Nephron progenitor cell (in vitro differentiated cells): ENCODE measurements at places on chromosomes 5 and 9.

DNA sequence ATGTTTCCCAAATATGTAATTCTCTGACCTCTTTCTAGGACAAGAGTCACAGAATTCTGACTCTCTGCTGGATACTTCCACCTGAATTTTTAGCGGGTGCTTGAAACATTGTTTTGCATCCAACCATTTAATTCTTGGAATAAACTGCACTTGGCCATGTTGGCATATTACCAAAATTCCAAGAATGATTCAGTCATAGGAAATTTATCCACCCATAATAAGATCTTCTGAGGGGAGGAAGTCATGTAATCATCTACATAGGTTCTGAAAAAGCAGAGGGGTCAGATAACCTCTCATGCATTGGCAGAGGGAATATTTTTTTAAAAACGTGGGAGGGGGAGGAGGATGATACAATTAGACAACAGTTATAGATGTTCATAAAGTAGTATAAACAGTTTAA lies 156.9 kb downstream of the PAM start:
- no peak for DNase-seq

DNA sequence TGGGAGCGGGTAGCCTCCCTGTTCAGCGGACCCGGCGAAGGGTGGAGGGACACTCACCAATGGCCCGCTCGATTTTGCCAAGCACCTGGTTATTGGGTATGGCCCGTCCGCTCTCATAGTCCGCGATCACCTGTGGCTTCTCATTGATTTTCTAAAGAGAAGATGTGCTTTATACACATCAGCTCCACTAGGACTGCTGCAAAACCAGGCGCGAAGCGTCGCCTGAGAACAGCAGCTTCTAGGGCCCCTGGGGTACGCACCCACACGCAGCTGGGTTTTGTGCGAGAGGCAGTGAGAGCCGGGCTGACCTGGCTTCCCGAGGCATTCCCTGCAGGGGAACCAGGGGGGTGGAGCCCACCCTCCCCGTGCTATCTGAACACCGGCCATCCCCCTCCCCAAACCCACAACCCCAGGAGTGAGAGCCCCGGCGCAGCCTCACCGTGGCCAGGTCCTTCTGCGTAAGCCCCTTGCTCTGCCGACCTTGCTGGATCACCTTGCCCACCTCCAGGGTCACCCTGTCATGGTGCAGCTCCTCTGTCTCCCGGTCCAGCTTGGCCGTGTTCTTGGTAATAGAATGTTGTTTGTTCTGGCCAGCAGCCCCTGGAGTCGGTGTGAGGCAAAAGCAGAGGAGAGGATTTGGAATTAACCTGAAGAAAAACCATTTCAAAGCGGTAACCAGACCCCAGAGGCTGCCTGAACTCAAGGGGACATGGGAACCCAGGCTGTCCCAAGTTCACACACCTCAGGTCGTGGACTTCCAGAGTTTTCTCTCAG lies 3.1 kb downstream of the EDF1 start:
- no peak for DNase-seq

- DNase-seq, result no peak
Measured at GRCh38 chr9:16105168-16106020, 552.6 kb downstream of the CCDC171 start.

DNA sequence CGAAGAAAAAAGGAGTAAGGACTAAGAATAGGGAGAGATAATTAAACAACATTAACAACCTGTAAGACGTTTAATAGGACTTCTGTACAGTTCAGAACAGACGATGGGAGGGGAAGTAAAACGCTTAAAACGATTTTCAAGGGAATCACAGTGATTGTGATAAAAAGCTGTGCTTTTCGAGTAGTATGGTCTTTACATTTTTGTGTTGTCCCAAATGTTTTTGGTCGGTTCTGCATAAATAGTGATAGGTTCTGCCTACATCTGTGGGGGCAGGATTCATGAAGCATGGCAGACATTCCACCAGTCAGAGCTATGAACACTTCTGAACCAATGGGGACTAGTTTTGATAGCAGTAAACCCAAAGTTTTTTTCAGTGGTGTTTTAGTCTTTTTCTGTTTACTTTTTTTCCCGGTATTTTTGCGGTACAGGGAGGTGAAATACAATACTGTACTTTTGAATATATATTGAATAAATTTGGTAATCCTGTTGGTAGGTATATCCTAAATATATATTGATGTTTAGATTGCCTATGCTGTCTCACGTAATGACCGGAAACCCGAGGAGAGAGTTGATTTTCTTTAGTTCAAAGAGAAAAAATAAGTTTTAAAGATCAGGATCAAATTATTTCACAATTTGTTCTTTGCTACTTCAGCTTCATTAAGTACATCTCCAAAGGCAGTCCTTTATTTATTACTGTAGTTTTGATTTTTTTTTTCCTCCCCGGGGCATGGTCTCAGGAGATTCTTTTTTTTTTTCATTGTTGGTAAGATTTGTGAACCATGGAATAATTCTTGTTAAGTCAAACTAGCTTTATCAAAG lies 1.3 kb downstream of the ERBIN start:
- DNase-seq, result peak; percentile 15

DNA sequence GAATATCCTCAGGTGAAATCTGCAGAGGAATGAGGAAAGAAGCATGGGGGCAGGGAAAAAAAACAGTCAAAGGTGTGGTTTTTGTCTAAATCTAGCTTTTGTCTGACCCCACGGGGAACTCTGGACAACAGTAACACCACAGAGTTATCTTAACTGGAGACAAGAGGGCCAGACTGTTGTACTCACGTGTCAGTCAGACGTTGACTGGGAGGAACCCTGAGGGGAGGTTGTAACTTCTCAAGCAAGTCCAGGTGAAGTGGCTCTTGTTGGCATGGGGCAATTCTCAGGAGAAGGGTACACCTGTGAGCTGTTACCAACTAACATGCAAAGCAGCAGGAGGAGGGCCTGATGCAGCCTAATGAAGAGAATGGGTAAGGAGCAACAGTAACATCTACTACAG lies 44.1 kb upstream of the SHISAL2B start:
- no peak for DNase-seq

GRCh38 chr5:1910861-1911772 lies 28.4 kb upstream of the IRX4 start:
- no peak for DNase-seq

- DNase-seq, result peak; percentile 33
Measured at GRCh38 chr9:33158843-33159776, 8.0 kb downstream of the B4GALT1 start.

- DNase-seq, result no peak
Measured at GRCh38 chr9:136373300-136374182, at the start of gene CARD9. Gene CARD9 (minus strand): TSS chr9:136373669. CDS start chr9:136372078, 1,591 bp downstream.

GRCh38 chr9:101495810-101496209 lies 37.8 kb upstream of the RNF20 start:
- no peak for DNase-seq

DNA sequence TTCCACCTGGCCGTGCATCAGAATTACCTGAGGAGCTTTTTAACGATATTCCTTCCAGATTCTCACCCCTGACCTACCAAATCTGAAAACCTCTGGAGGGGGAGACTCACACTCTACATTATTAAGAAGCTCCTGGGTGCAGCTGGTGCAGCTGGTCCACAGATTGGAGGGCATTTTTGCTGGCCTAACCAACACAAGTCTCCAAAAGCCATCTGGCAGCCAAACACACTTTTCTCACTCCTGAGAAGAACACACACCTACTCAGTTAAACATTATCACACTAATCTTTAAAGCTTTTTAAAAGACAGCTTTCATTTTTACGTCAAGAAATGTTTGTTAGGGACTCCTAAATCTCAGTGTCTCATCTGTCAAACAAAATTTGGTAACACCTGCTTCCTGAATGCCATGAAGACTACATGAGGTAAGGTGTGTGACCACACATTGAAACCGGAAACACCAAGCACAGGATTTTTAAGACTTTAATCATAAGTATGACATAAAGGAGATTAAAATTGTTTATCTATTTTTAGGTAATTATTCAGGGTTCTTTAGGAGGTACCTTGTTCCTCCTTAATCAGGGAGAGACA lies 14.2 kb upstream of the PTPN3 start:
- no peak for DNase-seq

DNA sequence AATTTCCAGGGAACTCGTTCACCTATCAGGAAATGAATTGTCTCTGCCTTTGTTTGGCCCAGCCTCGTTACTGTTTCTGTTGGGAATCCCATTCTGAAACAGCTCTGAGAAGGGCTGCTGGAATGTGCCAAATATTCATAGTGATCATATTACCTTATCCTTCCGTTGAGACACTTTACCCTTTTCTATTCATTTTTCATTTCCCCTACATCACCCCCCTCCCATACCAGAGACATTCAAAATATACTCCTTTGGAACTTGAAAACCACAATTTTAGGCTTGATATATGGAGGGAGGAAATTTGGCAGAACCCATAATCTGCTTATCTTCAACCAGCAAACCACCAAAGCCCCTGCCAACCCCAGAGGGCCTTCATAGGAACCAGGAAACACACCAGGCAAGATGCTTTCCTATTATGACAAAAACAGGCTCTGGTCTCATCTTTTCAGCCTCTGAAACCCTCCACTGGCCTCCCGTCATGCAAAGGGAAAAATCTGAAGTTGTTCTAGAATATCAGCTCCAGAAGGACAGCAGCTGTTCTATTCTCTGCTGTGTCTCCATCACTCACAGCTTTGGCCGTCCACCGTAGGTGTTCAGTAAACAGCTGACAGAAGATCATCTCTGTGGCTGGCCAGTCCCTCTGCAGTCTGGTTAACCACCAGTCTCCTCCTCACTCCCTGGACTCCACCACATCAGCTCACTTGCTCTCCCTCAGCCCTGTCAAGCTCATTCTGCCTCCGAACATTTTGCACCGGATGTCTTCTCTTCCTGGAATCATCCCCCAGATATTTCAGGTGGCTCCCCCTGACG lies 217.2 kb upstream of the WWC1 start:
- DNase-seq, result no peak

- no peak for DNase-seq
Measured at GRCh38 chr5:38070304-38070950, 187.9 kb upstream of the EGFLAM start.

DNA sequence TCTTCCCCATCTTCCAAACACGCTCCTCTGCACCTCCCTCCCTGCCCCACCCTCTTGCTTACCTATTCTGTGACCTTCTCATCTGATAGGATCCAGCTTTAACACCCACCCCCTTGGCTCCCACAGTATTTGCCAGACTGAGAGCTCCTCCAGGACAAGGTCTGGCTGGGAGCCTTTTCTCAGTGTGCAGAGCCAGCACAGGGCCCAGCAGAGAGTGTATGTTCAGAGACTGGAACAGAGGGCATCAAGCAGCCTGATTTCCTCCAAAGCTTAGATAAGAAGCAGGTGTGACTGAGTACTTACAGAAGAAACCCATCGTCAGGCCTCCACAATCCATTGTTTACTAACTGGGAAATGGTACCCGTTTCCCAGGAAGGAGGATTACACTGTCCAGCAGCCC lies 26.6 kb downstream of the LHX6 start:
- DNase-seq, result no peak

DNA sequence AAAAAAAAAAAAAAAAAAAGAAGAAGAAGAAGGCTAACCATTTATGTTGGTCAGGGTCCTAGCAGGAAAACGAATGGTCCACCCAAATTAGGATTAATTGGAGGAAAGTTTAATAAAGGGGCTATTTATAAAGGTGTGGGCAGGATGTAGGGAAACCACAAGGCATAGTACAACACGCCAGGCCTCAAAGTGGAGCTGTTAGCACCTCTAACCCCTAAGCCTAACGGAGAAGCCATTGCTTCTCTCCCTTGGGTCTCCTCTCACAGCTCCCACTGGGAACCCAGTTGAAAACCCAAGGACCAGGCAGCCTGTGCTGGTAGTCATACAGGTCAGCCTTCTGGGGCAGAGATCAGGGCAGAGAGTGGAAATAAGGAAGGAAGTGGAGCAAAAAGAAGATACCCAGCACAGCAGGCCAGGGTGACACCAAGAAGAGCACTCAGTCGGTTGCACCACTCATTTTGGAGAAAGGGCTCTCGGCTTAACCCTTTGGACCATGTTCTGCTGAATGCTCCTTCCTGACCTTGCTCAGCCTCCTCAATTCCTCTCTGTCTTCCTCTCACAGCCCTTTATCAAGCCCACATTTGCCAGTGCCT lies 8.8 kb upstream of the GLIPR2 start:
- no peak for DNase-seq

DNA sequence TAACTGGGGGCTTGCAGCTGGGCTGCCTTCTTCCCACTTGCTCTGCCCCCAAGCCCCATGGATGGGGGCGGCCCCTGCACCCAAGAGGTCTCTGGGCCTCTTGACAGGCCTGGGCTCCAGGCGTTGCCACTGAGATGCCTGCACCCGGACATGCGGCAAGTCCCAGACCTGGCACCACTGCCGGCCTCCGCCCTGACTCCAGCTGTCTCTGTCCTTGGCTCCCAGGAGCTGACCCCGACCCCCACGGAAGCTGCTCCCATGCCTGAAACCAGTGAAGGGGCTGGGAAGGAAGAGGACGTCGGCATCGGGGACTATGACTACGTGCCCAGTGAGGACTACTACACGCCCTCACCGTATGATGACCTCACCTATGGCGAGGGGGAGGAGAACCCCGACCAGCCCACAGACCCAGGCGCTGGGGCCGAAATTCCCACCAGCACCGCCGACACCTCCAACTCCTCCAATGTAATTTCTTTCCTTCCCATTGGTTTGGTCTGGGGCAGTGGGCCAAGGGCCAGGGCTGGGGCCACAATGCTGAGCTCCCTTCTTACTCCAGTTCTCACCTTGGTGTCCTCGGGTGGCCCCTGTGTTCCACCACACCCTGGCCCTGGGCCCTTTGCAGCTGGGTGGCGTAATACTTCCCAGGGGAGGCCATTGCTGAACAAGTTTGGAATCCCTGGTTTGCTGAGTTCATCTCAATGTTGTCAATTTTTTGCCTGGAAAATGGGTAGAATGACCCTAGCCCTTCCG lies 88.6 kb downstream of the COL5A1 start:
- no peak for DNase-seq

GRCh38 chr9:16884952-16885513 lies 14.6 kb upstream of the BNC2 start:
- DNase-seq, result no peak

DNA sequence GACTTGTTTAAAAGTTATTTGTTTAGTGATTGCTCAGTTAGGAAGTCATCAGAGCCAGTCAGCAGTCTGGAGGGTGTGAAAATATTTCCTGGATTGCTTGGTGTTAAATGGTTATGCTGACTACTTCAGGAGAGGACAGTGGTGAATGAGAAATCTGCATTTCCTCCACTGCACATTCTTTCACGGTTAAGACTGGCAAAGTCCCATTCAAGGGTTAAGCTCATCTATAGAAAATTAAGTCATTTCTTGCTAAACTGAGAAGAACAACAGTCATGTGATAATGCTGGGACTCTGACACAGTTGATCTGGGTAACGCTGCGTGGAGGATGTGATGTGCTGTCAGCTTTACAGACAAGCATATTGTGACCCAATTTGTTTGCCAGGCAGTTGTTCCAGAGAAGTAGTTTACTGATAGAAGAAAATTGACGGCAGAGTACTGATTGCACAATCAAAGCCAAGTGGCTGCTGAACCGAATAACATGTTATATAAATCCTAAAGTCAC lies 80.4 kb downstream of the GRAMD2B start:
- DNase-seq, result no peak

DNA sequence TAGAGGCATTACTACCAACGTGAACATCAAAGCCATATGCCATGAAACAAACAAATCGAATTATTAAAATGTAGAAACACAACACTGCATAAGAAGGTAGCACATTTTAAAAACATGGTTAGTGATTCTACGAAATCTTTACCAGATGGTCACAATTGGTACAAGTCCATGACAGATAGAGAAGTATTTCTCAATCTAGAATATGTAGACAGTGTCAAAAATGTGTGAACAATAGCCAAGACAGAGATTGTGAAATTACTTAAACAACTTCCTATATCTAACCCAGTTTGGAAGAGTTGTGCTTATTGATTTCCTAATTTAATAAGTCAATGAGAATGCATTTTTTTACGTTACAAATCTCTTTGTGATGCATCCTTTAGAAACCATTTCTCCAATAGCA lies 1121.6 kb downstream of the MAT2B start:
- no peak for DNase-seq
